ENCODE measurements at places on chromosomes 1 and 21.

GRCh38 chr1:81619156-81619555 is 181.6 kb upstream of the ADGRL2 start:
- DNase-seq, result no peak

- no peak for DNase-seq
These were observed 92.8 kb downstream of the PIK3R3 start for GRCh38 chr1:46039571-46040052.

GRCh38 chr1:234755449-234755863 is 145.5 kb upstream of the IRF2BP2 start:
- DNase-seq, result no peak

- DNase-seq, result no peak
These were observed 48.6 kb downstream of the CNN3 start for GRCh38 chr1:94878329-94878728.

DNA sequence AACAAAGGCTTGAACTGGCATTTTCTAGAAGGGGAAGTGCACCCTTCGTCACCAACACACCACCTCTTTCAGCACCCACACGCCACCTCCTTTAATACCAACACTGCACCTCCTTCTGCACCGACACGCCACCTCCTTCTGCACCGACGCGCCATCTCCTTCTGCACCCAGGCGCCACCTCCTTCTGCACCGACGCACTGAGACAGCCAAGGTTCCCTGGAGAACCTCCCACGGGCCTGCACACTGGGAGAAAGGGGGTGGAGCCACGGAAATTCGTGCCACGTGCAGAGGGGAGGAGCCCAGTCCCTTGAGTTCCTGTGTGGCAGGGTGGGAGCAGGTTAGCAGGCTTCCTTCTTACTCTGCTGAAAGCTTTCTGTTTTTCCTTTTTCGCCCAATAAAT is 327.9 kb upstream of the C1orf174 start:
- no peak for DNase-seq

DNA sequence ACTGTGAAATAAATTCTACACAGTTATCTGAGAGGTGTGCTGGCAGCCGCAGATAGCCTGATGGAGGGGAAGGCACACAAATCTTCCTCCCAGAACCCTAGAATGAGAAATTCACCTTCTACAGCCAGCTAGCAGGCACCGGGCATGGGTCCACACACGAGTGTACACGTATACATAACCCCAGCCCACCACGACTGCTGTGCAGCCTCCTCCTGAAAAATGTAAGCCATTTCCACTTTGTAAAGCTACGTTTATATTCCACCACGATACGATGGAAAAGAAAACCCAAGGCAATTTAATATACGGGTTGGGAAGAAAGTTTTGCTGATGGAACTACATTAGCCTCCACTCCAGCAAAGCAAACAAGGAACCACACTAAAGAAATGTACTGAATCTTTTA is 1.8 kb downstream of the BTG3 start:
- no peak for DNase-seq

DNA sequence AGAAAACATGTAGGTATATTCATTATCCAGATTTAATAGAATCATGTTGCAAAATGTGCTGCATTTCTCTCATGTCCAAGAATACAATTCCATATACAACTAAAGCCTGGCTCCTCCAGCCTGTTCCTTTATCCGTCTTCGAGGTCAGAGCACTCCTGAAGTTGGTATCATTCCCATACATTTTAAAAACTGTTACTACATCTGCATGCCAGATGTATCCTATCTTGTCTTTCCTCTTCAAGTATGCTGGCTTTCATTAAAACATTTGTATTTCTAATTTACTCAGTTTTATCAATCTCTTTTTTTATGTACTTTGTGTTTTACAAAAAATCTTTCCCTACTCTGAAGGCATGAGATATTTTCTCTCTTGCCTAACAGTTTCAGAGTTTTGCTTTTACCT is 536.6 kb upstream of the USP24 start:
- no peak for DNase-seq

Measured in NCI-H748 treated with DMSO at 0.1 percent for 48 hours (cell line).